MCF 10A (cell line): ENCODE measurements at places on chromosomes 4 and X. TPM values are rescaled to one million over a fixed set of nuclear protein-coding genes. Genes with fewer than 3 reads are reported as not detected.

- DNase-seq, result peak; percentile 14
These were observed 48.0 kb downstream of the ARAP2 start for GRCh38 chr4:36196145-36196913.

DNA sequence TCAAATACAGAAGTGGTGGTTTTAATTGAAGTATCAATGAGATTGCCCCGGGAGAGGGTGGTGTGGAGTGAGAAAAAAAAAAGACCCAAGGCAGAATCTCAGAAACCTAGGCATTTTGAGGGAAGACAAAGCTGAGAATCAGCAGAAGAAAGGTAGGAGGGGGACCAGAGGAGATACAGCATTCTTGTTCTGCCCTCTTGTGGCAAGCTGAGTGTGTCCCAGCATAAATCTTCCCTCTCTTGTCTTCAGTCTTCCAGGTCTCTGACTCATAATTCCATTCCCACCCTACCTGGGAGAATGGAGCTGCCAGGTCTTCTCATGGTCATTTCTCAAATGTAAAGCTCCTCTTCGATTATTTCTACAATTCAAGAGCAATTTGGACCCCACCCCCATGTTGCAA, 32.7 kb upstream of the MAGED1 start:
- peak; percentile 43 for DNase-seq

- peak; percentile 45 for DNase-seq
These were observed 755 bp downstream of the ANKRD17 start for GRCh38 chr4:73257651-73258435.

DNA sequence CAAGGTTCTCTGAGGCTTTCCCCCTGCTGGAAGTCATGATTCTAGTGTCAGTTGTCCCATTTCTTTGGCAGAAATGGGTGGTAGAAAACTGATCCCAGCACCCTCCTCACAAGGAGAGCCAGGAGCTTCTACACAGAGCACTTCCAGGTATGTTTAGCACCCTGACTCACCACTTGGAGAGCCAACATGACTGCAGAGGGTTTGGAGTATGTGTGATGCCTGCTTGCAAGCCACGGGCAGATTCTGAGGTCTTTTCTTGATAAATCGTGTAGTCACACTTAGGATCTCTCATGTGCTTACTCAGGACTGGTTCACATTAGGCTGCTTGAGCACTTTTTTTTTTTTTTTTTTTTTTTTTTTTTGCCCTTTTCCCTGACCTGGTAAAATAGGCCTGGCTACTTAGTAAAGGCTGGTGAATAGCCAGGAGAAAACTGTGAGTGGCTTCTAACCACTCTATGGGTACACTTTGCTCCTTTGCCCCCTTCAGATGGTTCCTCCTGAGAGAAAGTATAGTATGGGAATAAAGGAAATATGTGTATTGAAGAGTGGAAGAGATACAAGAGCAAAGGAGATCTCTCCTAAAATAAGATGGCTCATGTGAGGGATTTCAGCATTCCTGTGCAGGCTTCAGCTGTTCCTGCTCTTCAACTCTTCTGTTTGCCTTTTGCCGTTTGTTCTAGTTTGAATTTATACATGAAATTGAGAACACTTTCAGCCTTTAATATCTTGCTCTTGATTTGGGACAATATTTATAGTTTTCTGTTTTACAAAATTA, 103.6 kb downstream of the EMCN start:
- DNase-seq, result peak; percentile 20

- no peak for DNase-seq
These were observed 26.7 kb downstream of the CTBP1 start for GRCh38 chr4:1222036-1222789.

DNA sequence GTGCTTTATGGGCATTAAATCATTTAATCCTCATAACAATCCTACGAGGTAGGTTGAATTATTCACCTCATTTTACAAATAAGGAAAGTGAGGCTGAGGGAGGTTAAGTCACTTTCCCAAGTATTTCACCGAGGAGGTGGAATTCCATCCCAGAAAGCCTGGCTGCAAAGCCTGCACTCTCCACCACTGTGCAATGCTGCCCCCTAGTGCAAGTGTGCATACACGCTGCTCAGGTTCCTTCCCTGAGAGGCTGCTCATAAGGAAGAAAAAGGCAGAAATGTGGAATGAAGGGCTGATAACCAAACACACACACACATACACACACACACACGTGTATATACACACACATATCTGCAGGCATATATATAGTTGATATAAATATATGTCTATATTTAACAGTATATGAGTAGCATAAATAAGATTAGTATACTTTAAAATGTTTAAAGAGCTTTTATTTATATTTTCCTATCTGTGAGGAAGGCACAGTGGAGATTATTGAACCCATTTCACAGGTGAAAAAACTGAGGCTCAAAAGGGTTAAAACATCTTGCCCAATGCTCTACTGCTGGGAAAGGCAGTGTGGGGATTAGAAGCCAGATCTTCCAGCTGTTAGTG, 714.5 kb upstream of the TENM3 start:
- DNase-seq, result peak; percentile 89

GRCh38 chr4:4689694-4690440, 148.0 kb upstream of the STX18 start:
- DNase-seq, result no peak

SPARCL1 gene
- not detected in 2 replicates for total RNA-seq

- DNase-seq, result no peak
These were observed 198.3 kb downstream of the ARAP2 start for GRCh38 chr4:36046026-36046425.

GRCh38 chr4:121154103-121154515, 10.0 kb downstream of the TNIP3 start:
- no peak for DNase-seq

DNA sequence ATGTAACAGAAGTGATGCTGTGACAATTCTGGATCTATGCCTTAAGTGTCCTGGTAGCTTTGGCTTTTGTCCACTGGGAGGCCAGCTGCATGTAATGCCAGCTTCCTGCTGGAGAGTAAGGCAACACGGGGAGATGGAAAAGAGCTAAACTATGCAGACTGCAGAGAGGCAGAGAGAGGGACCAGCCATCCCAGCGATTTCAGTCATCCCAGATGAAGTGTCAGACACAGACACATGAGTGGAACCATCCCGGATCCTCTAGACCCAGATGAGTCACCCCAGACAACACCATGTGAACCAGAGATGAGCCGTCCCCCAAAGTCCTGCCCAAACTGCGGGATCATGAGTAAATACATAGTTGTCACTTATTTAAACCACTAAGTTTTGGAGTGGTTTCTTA, 14.6 kb downstream of the SRPX start:
- DNase-seq, result no peak

HGFAC gene
- total RNA-seq, result 0.28 TPM in 1 of 2 replicates, not detected in the other

DNA sequence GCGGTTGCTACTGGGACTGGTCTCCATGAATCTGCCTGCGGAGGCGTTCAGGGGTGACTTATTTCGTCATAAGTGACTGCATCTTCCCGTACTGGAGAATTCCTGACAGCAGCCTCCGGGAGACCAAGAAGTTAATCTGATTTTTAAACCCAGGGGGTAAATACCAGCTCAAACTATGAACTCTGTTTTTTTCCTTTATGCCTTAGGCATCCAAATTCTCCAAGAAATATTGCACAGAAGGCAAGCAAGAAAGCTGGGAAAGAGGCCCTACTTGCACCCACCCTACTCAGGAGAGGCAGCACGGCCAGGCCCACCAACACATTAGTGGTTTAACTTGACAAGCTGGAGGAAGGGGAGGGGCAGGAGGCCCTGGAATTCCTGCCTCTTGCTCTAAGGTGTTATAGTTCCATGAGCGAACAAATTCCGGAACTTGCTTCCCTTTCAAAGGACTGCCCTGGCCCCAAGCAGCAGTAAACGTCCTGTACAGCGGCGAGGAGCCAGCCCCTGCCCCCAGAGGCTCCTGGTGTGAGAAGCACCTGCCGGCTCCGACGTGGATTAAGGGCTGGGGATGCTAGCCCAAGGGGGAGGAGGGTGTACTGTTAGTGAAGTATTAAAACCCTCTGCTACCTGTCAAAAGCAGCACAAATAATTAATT, 177.2 kb downstream of the AFAP1 start:
- no peak for DNase-seq

GRCh38 chrX:140337263-140337662, 167.6 kb downstream of the SOX3 start:
- no peak for DNase-seq

DNA sequence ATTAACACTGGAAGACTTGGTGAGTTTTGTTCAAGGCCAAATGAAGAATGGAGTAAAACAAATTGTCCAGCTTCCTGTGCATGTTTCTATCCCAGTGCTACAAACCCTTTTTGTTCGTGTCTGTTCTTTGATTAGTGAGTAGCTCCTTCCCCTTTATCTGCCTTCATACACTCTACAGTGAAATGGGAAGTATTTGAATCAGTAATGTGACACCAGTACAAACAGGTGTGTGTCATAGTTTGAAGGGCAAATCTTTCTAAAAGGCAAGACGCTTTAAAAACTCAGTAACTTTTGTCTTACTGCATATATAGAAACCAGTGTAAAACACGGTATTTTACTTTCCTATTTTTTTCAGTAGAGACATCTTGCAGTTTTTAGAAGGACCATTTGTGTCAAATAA, 5.9 kb downstream of the ARHGEF38 start:
- DNase-seq, result no peak

- no peak for DNase-seq
These were observed 71.4 kb downstream of the LDB2 start for GRCh38 chr4:16827045-16827444.

GRCh38 chrX:69285881-69286564, 120.8 kb upstream of the PJA1 start:
- peak; percentile 45 for DNase-seq

GRCh38 chr4:101049549-101050001, 297.8 kb downstream of the PPP3CA start:
- DNase-seq, result no peak

TMPRSS11F gene
- not detected in 2 replicates for total RNA-seq

DNA sequence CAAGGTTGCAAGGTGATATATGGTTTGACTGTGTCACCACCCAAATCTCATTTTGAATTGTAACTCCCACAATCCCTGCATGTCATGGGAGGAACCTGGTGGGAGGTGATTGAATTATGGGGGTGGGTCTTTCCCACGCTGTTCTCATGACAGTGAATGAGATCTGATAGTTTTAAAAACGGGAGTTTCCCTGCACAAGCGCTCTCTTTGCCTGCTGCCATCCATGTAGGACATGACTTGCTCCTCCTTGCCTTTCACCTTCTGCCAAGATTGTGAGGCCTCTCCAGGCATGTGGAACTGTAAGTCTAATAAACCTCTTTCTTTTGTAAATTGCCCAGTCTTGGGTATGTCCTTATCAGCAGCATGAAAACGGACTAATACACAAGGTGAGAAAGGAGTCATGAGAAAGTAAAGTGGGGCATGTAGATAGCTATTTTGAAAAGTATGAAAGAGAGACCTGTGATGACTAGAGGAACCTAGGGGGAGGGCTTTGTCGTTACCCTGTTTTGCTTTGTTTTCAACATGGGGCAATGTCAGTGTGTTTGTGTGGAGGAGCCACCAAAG, 6.3 kb downstream of the ZBTB49 start:
- no peak for DNase-seq

GRCh38 chr4:1646690-1647089, 37.4 kb downstream of the FAM53A start:
- DNase-seq, result no peak
